ENCODE measurements at places on chromosomes 1 and 21.

GRCh38 chr21:26748066-26748465 lies 97.1 kb downstream of the ADAMTS1 start:
- no peak overlapping the region for H3K4me3 ChIP-seq
- H3K27me3 ChIP-seq, result no peaks in the 10 kb centered on the region
- H3K4me1 ChIP-seq, result no peaks in the 10 kb centered on the region
- H3K27ac ChIP-seq, result no peak overlapping the region

DNA sequence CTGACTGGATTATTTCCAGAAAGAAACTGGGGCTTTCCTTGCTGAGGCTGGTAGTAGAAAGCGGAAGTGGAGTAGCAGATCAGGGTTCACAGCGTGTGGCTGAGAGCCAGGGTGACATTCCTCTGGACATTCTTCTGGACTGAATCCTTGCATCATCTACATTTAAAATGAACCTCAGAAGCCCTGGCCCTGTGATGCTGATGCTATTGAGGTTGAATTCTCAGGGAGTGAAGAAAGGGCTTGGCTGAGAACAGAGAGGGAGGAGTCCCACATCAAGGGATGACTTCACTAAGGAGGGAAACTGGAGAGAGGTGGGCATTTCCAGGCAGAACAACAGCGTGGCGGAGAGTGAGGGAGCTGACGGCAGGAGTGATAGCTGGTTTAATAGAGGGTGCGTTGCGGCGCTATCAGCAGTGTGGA lies 102.3 kb upstream of the LMO4 start:
- H3K4me3 ChIP-seq, result no peak overlapping the region
- no peaks in the 10 kb centered on the region for H3K36me3 ChIP-seq
- H3K4me1 ChIP-seq, result peaks cover 4% of the 10 kb centered on the region
- peak; percentile 18 for DNase-seq
- H3K27me3 ChIP-seq, result no peaks in the 10 kb centered on the region
- H3K27ac ChIP-seq, result no peak overlapping the region

- H3K27me3 ChIP-seq, result no peaks in the 10 kb centered on the region
- H3K4me3 ChIP-seq, result no peak overlapping the region
- DNase-seq, result no peak
- no peaks in the 10 kb centered on the region for H3K36me3 ChIP-seq
- peaks cover 13% of the 10 kb centered on the region for H3K4me1 ChIP-seq
These were observed 2.0 kb downstream of the TEKT2 start for GRCh38 chr1:36085686-36086526.

GRCh38 chr1:179169616-179170467 lies 59.6 kb downstream of the ABL2 start:
- no peaks in the 10 kb centered on the region for H3K4me1 ChIP-seq
- H3K27me3 ChIP-seq, result no peaks in the 10 kb centered on the region
- no peaks in the 10 kb centered on the region for H3K36me3 ChIP-seq
- no peak overlapping the region for H3K27ac ChIP-seq
- H3K4me3 ChIP-seq, result no peak overlapping the region

- no peak overlapping the region for H3K4me3 ChIP-seq
- no peaks in the 10 kb centered on the region for H3K27me3 ChIP-seq
- DNase-seq, result no peak
- no peak overlapping the region for H3K27ac ChIP-seq
- H3K36me3 ChIP-seq, result peaks cover 8% of the 10 kb centered on the region
These were observed 6.3 kb downstream of the ARF1 start for GRCh38 chr1:228088586-228089498.

- no peak overlapping the region for H3K27ac ChIP-seq
- H3K4me1 ChIP-seq, result no peaks in the 10 kb centered on the region
- H3K36me3 ChIP-seq, result no peaks in the 10 kb centered on the region
- DNase-seq, result no peak
These were observed 23.5 kb downstream of the GPR157 start for GRCh38 chr1:9105336-9105867.

DNA sequence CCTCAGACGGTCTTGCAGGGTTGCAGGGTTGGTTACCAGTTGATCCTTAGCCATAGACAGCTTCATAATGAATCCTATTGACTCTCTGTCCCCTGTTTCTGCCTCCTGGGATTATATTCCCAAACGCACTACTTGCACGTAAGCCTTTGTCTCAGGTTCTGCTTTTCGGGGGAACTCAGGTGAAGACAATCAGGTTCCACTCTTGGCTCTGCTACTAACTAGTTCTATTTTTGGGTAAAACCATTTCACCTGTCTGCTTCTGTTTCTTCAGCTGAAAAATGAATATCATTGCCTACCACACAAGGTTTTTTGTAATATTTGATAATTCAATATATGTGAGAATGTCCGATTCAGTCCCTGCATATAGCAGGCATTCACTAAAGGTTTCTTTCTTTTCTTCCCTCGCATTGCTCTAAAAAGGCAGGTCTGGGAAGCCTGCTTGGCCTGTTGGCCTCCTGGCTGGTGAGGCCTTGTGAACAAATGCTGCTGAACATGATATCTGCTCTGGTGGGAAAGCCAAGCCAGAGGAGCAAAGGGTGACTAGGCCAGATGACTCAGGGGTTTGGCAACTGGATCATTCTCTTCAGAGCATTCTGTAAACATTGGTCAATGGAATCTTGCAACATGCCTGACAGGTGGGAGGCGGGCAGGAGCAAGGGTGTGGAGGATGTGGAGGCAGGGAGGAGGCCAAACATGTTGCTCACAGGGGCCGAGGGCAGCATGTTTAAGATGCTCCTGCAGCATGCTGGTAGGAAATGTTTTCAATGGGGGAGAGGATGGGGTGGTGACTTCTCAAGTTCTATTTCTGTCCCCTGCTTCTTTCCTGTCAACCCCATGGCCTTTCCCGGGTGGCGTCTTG lies 23.8 kb downstream of the IER5 start:
- no peaks in the 10 kb centered on the region for H3K36me3 ChIP-seq
- no peaks in the 10 kb centered on the region for H3K4me1 ChIP-seq
- H3K4me3 ChIP-seq, result no peak overlapping the region
- DNase-seq, result no peak

DNA sequence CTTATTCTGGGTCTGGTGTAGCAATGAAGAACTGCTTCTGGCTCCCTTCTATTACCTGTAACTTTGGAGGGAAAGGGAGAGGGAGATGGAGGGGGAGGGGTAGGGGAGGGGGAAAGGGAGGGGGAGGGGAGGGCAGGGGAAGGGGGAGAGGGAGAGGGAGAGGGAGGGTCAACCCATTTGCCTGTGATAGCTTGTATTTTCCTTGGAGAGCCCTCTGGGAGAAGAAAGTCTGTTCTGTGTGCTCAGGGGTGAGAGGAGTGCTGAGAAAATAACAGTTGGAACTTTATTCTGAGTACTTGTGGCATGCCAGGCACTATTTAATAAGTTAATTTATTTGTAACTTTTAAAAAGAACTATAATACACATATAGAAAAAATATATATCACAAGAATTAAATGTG lies 70.7 kb upstream of the TSPAN2 start:
- H3K4me1 ChIP-seq, result no peaks in the 10 kb centered on the region
- H3K4me3 ChIP-seq, result no peak overlapping the region
- no peaks in the 10 kb centered on the region for H3K36me3 ChIP-seq
- H3K27ac ChIP-seq, result no peak overlapping the region
- DNase-seq, result no peak

- H3K4me1 ChIP-seq, result peaks cover 7% of the 10 kb centered on the region
- no peak overlapping the region for H3K27ac ChIP-seq
- peak overlapping the region; percentile 71 for H3K4me3 ChIP-seq
These were observed 623 bp downstream of the GNG4 start for GRCh38 chr1:235648954-235649367.

GRCh38 chr1:94648225-94649007 lies 106.9 kb upstream of the F3 start:
- H3K36me3 ChIP-seq, result no peaks in the 10 kb centered on the region
- no peak overlapping the region for H3K4me3 ChIP-seq
- no peak for DNase-seq
- H3K4me1 ChIP-seq, result no peaks in the 10 kb centered on the region
- no peaks in the 10 kb centered on the region for H3K27me3 ChIP-seq

GRCh38 chr1:109687641-109688499 lies at the start of gene GSTM1:
GSTM1 (plus strand) TSS chr1:109687817; CDS start chr1:109687874, 57 bp downstream.
- DNase-seq, result no peak
- H3K4me1 ChIP-seq, result no peaks in the 10 kb centered on the region
- H3K27me3 ChIP-seq, result no peaks in the 10 kb centered on the region
- no peak within 1 kb of the TSS for H3K4me3 ChIP-seq
- H3K36me3 ChIP-seq, result no peaks in the 10 kb centered on the region
- H3K27ac ChIP-seq, result no peak within 1 kb of the TSS

- no peak for DNase-seq
- no peak overlapping the region for H3K4me3 ChIP-seq
- H3K36me3 ChIP-seq, result peaks cover 4% of the 10 kb centered on the region
- H3K27me3 ChIP-seq, result no peaks in the 10 kb centered on the region
- 0 out of 2 replicates have a peak, but pooled peaks cover 3% of the 10 kb centered on the region for H3K4me1 ChIP-seq
- no peak overlapping the region for H3K27ac ChIP-seq
These were observed 1.4 kb upstream of the KRTAP10-4 start for GRCh38 chr21:44571844-44572782.

GRCh38 chr1:204728045-204728444 lies 42.5 kb upstream of the LRRN2 start:
- no peak for DNase-seq
- H3K4me3 ChIP-seq, result no peak overlapping the region
- H3K36me3 ChIP-seq, result no peaks in the 10 kb centered on the region
- H3K27ac ChIP-seq, result no peak overlapping the region
- H3K27me3 ChIP-seq, result no peaks in the 10 kb centered on the region

DNA sequence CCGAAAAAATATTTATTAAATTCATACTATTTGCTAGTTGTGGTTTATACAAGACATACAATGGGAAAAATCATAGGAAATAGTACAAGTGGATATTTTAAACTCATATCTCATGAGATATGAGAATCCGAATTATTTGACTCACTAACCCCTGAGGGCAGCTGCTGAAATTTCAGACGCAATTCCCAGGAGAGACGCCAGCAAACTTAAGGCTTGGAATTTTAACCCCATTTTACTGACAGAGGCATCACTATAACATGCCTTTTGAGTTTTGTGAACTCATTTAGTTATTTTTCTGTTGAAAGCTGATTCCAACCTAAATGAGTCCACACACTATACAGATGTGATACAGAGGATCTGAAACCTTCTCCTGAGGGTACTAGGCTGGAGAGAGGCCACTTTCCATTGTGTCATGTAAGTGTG lies 5.9 kb upstream of the MROH9 start:
- no peak overlapping the region for H3K4me3 ChIP-seq
- H3K27me3 ChIP-seq, result no peaks in the 10 kb centered on the region
- H3K4me1 ChIP-seq, result no peaks in the 10 kb centered on the region
- no peak overlapping the region for H3K27ac ChIP-seq
- no peaks in the 10 kb centered on the region for H3K36me3 ChIP-seq

DNA sequence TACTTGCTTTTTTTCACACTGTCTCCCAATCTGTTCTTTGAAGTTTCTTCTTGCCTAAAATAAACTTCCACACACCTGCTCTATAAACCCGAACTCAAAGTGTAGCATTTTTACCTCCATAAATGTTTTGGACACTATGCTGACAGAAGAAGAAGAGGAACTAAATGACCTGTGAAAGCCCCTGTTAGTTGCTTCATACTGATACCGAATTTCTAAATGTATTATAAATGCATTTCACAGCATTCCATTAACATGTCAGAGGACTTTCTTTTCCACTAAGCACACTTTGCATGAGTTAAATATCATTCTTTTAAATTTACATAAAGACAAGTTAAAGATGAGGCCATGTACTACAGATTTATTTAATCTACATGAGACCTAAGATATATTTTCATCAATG lies 281.0 kb downstream of the SMYD3 start:
- H3K4me3 ChIP-seq, result no peak overlapping the region
- H3K4me1 ChIP-seq, result no peaks in the 10 kb centered on the region
- H3K36me3 ChIP-seq, result no peaks in the 10 kb centered on the region

GRCh38 chr1:113246929-113247328 lies 143.4 kb upstream of the MAGI3 start:
- no peak overlapping the region for H3K4me3 ChIP-seq
- no peaks in the 10 kb centered on the region for H3K36me3 ChIP-seq
- H3K27me3 ChIP-seq, result no peaks in the 10 kb centered on the region
- DNase-seq, result no peak
- no peaks in the 10 kb centered on the region for H3K4me1 ChIP-seq

- H3K27ac ChIP-seq, result no peak overlapping the region
- no peak overlapping the region for H3K4me3 ChIP-seq
- H3K4me1 ChIP-seq, result no peaks in the 10 kb centered on the region
- no peaks in the 10 kb centered on the region for H3K36me3 ChIP-seq
- no peak for DNase-seq
These were observed 20.6 kb downstream of the NIBAN1 start for GRCh38 chr1:184953600-184954219.

- H3K36me3 ChIP-seq, result peaks cover 3% of the 10 kb centered on the region
- H3K4me1 ChIP-seq, result no peaks in the 10 kb centered on the region
- DNase-seq, result no peak
- H3K27ac ChIP-seq, result no peak overlapping the region
- H3K4me3 ChIP-seq, result no peak overlapping the region
These were observed 39.1 kb downstream of the PCSK9 start for GRCh38 chr1:55078470-55078869.

GRCh38 chr1:182304218-182304617 lies 87.4 kb downstream of the GLUL start:
- peaks cover 4% of the 10 kb centered on the region for H3K4me1 ChIP-seq
- H3K27me3 ChIP-seq, result no peaks in the 10 kb centered on the region
- DNase-seq, result no peak
- H3K4me3 ChIP-seq, result no peak overlapping the region
- H3K27ac ChIP-seq, result no peak overlapping the region

DNA sequence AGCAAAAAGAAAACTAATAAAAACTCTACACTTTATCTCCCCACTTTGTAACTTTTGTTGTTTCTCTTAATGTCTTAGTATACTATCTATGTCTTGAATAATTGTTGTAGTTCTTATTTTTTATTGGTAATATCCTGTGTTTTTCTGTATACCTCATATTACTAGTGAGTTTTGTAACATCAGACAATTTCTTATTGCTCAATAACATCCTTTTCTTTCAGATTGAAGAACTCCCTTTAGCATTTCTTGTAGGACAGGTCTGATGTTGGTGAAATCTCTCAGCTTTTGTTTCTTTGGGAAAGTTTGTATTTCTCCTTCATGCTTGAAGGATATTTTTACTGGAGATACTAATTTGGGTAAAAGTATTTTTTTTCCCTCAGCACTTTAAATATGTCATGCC lies 79.8 kb upstream of the LRRC8B start:
- H3K36me3 ChIP-seq, result no peaks in the 10 kb centered on the region
- H3K4me3 ChIP-seq, result no peak overlapping the region
- DNase-seq, result no peak
- H3K27me3 ChIP-seq, result no peaks in the 10 kb centered on the region
- H3K27ac ChIP-seq, result no peak overlapping the region

DNA sequence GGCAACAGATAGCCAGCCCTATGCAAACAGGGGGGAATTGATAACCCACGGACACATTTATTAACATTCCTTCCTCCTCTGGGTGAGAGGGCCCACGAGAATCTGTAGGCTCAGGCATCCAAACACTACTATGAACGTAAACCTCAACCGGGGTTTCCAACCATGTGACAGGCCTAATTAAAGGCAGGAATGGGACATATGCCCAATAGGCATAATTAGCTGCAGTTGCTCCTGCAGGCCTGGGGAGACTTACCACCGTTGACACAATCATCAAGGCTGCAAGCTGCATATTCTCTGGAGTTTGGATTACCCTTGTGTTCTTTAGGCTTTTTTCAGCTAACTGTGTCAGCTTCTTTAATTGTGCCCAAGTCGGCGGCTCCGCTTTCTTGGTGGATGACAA lies 22.2 kb upstream of the GBP1 start:
- no peak overlapping the region for H3K4me3 ChIP-seq
- H3K4me1 ChIP-seq, result no peaks in the 10 kb centered on the region
- no peaks in the 10 kb centered on the region for H3K36me3 ChIP-seq
- DNase-seq, result no peak

Data from iPS DF 6.9 (cell line).